NCI-H1105 (cell line): ENCODE measurements at places on chromosomes 16 and 17.

DNA sequence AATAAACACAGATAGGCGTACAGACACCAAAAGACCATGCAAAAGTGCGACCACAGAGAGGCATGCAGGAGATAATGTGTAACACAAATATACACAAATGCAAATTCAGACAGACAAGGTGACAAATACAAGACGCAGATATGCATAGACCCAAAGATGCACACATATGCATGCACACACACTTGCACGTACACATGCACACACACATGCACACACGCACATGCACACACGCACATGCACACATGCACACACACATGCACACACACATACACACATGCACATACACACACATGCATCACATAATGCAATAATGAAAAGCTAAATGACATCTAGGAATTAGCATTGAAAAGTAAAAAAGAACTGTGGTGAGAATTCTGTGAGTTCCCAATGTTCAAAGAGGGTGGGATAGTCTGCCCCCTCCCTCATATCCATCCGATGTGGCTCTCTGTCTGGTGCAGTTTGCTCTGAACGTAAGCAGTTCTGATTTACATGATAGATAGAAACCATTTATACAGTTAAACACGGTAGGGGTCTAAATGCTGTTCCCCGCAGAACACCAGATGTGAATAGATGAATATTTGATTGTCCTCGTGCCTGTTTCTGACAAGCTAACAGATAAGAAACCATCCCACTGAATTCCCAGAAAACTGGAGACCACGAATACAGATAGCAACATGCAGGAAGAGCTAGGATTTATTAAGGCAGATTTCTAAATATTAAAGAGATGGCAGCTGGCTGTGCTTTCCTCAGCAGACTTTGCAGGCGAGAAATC, 186.1 kb downstream of the TMEM114 start:
- no peak for DNase-seq

- DNase-seq, result no peak
Observed at GRCh38 chr17:72134608-72135394, 14.0 kb downstream of the SOX9 start.

GRCh38 chr16:65306300-65306699, 184.4 kb upstream of the CDH11 start:
- no peak for DNase-seq

DNA sequence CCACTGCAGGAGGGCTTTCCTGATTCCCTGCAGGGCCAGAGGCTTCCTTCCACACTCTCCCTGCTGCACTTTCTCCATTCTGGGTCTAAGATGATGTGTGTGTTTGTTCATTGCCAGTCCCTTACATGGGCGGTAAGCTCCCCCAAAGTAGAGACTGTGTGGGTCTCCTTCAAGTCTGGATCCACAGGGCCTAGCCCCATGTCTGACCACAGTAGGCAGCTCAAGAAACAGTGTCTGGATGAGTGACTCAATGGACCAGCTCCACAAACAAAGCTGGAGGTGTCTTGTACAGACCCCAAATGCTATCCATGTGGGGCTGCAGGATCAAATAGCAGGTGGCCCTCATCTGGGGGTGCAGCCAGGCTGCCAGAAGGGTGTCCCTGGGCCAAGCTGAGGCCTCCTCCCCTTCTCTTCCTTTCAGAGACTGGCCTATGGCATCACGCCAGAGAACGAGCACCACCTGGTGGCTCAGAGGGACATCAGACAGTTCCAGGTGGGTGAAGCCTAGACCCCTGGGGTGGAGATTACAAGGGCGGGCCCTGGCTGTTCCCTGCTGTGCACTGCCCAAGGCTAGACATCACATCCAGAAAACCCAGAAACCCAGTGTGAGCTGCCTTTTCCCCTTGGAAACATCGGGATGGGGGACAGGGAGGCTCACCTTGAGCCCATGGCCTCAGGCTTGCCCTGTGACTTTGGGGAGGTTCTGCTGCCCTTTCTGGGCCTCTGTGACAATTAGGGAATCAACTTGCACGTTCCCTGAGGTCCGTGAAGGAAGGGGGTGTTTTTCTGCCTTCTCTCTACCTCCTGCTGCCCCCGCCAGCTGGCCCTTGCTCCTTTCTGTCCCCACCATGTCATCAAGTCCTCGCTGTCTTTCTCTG, 45.9 kb downstream of the SLC6A2 start:
- DNase-seq, result peak; percentile 81

- no peak for DNase-seq
Observed at GRCh38 chr17:57164814-57165213, 79.8 kb downstream of the AKAP1 start.

GRCh38 chr17:38815576-38816193, 9.4 kb downstream of the CWC25 start:
- no peak for DNase-seq

- no peak for DNase-seq
Observed at GRCh38 chr16:75099075-75099667, 17.4 kb downstream of the LDHD start.

GRCh38 chr17:13671771-13672170, 70.0 kb upstream of the HS3ST3A1 start:
- no peak for DNase-seq

- DNase-seq, result no peak
Observed at GRCh38 chr17:3596804-3597464, 12.3 kb downstream of the TRPV1 start.

DNA sequence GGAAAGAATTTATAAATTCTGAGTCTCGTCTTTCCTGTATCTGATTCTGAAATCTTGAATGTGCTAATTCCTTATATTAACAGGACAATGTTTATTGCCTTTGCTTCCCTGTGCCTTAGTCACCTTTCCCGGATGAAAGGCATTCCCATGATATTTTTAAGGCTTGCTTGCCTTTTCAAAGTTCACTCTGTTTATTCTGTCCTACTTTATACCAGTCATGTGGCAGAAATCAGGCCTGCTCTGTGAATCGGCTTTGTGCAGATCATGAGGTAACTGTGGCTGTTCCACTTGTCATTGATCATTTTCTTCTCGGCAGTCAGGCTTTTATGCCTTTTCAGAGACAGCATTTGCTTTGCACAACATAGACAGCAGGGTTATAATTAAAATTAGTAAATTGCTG, 28.8 kb upstream of the ABCC11 start:
- DNase-seq, result no peak

DNA sequence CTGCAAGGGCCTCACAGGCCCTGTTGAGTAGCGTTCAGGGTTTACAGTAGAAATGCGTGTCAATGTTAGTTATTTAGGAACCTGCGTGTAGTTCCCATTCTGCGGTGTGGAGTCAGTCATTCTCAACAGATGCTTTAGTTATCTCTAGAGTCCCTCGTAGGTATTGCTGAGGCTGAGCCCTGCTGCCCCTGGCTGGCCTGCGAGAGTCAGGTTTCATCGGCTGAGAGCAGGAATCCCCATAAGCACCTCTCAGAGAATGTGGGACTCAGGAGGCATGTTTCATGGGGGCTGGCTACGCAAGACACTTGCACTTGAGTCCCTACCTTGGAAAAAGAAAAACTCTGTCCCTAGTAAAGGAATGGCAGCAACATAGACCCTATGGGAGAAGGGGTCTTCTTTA, 347.5 kb upstream of the ASIC2 start:
- no peak for DNase-seq

- no peak for DNase-seq
Observed at GRCh38 chr16:68079626-68080344, 5.4 kb upstream of the NFATC3 start.

DNA sequence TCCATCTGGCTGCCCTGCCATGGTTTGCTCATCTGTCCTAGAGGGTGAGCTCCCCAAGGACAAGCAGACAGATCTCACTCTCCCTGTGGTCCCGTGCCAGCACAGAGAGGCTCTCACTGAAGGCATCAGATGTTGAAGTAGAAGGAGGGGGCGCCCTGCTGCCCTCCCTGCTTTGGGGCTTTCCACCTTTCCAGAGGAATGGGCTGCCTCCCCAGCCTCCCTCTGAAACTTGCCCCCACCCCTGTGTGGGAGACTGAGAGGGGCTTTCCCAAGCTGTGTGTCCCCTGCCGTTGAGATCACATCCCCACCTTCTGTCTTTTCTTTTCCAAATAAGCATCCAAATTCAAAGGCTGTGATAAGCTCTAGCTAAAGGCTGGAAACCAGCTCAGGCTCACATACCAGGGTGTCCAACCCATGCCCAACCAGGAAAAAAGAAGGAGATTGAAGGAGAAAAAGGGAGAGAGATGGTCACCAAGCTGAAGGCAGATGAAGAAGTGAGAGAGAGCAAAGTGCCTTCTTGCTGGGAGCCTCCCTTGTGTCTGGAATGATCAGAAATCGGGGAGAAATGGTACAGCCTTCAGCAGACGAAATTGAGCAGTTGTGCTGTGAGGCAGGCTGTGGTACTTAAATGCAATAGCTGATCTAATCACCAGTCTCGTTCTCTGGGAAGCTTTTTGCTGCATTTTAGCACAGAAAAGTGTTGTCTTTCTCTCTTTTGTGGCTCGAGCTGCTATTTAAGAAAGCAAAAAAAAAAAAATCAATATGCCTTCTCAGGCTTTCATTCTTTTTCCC, 145.9 kb upstream of the LHX1 start:
- DNase-seq, result no peak

DNA sequence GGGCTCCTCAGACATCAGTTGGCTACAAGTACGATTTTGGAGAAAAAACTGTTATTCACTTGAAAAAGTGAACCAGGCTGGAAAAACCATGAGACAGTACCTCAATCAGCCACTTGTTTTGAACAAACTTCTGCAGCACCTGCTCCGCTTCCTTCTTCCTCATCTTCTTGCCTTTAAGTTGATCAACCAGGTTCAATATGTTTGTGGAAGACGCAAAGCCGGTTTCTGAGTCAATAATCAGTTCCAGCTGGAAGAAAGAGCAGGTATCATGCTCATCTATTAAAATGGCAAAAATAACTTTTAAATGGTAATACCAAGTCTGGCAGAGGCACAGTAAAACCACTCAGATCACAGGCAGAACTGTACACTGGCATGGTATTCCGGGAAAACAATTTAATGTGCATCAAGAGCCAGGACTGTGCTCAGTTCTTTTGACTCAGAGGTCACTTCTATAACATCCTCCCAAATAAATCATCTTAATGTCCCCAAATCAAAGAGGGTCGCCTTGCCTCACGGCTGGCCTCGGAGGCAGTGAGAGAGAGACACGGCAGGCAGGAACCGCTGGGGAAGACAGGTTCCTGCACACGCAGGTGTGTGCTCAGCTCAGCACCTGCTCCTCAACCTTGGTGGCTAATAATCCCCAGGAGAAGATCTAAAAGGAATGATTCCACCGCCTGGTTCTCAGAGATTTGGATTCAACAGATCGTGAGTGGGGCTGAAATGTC, 29.7 kb downstream of the KDM8 start:
- DNase-seq, result no peak

GRCh38 chr16:27149986-27150385, 53.3 kb upstream of the KDM8 start:
- no peak for DNase-seq

DNA sequence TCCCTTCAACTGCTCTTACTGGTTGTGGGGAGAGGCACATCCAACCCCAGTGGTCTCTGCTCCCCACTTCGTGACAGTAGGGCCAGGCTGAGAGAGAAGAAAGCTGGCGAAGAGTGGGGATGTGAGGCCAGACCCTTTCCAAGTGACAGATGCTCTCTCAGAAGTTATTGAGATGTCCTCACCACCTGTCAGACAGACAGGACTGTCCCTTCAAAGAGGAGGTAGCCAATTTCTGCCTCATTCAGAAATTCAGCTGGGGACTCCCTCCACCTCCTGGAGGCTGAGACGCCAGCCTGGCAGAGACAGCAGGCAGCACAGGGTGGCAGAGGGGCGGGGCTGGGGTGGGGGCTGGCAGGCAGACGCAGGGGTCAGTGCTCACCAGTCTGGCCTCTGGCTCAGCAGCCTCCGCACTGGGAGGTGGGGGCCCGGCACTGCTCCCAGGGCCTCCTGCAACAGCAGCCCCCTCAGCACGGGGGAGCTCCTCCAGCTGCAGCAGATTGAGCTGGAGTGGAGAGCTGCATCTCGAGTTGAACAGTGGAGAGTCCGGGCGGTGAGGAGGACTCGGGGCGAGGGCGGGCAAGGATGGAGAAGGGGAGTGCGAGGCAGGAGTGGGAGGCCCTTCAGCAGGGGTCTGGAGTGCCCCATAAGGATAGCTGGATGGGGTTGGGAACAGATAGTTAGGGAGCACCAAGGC, 9.2 kb downstream of the PER1 start:
- no peak for DNase-seq

DNA sequence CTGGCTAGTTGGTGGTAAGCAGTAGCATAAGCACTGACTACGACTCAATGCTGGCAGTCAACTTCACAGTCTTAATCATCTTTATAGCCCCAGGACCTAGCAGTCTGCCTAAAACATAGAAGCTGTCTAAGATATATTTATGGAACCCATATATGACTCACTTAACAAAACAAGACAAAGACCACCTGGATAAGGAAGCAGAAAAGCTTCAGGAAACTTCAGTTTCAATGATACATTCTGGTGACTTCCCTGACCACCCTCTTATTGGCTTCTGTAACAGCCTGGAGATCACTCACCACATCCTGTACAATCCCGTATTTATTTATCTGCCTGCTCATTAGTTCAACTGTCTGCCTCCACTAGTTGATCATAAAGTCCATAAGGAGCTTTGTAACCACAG, 95.5 kb downstream of the PMP22 start:
- no peak for DNase-seq

DNA sequence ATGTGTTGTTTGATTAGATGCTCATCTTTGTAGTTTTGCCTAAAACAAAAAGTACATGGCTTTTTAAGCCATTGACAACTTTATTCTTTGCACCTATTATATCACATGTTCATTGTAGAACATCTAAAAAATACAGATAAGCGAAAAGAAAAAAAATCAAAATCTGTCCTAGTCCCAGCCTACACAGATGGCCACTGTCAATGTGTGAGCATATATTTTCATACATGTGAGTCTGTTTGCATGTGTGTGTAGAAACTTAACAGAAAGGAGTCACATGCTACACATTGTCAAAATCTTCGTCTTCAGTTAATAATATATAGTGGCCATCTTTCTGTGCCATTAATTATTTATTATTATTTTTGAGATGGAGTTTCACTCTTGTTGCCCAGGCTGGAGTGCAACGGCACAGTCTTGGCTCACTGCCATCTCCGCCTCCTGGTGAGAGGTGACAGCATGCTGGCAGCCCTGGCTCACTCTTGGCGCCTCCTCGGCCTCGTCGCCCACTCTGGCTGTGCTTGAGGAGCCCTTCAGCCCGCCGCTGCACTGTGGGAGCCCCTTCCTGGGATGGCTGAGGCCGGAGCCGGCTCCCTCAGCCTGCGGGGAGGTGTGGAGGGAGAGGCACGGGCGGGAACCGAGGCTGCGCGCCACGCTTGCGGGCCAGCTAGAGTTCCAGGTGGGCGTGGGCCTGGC, 68.5 kb upstream of the AMZ2 start:
- DNase-seq, result no peak

DNA sequence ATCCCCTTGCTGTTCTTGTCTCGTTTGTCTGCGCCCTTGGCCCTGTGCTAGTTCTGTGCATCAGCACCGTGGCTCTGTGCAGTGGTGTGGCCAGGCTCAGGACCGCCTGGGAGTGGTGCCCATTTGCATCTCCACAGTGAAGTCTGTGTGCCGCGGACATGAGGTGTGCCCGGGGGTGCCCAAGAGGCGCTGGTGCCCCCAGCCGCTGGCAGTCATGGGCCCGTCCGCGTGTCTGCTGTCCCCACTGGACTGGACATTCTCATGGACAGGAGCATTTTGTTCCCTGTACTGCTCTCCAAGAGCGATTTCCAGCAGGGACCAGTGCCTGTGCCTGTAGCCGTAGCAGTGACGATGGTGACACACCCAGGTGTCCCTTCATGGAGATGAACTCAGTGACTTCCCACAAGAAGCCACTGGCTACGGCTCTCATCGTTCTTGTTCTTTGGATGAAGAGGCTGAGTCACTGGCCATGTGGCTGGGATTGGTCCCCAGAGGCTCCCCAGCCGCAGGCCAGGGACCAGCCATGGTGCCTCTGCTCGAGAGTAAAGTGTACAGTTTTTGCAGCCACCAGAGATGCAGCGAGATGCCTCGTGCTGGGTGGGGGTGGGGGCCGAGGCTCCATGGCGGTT, 13.0 kb upstream of the MC1R start:
- no peak for DNase-seq
